Breast epithelium (tissue), 4 donors: ENCODE measurements at places on chromosomes 16 and 17. TPM values are rescaled to one million over a fixed set of nuclear protein-coding genes. Genes with fewer than 3 reads are reported as not detected.

DNA sequence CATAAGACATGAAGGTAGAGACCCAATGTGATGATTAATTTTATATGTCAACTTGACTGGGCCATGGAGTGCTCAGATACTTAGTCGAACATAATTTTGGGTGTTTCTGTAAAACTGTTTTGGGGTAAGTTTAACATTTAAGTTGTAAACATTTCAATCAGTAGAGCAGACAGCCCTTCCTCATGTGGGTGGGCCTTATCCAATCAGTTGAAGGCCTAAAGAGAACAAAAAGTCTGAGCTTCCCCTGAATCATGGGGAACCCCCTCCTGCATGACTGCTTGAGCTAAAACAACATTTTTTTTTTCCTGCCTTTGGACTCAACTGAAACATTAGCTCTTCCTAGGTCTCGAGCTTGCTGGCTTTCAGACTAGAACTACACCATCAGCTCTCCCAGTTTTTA, 327.3 kb upstream of the SOX9 start:
- H3K27me3 ChIP-seq: no peaks in the 10 kb centered on the region
- no peaks in the 10 kb centered on the region for H3K36me3 ChIP-seq
- no peak overlapping the region for H3K27ac ChIP-seq
- H3K4me1 ChIP-seq: no peaks in the 10 kb centered on the region
- DNase-seq: no peak
- no peak overlapping the region for H3K4me3 ChIP-seq

DNA sequence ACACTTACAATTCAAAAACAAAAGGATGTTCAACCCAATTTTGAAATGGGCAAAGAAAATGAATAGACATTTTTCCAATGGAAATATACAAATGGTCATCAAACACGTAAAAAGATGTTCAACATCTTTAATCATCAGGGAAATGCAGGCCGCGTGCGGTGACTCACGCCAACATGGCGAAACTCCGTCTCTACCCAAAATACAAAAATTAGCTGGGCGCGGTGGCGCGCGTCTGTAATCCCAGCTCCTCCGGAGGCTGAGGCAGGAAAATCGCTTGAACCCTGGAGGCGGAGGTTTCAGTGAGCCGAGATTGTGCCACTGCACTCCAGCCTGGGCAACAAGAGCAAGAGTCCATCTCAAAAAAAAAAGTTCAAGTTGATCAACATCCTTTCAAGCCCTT, 1.8 kb upstream of the CLUAP1 start:
- H3K36me3 ChIP-seq: no peaks in the 10 kb centered on the region
- DNase-seq: peak; percentile 36
- H3K4me1 ChIP-seq: no peaks in the 10 kb centered on the region
- H3K27ac ChIP-seq: no peak overlapping the region

The KRT9 gene
- total RNA-seq: not detected

DNA sequence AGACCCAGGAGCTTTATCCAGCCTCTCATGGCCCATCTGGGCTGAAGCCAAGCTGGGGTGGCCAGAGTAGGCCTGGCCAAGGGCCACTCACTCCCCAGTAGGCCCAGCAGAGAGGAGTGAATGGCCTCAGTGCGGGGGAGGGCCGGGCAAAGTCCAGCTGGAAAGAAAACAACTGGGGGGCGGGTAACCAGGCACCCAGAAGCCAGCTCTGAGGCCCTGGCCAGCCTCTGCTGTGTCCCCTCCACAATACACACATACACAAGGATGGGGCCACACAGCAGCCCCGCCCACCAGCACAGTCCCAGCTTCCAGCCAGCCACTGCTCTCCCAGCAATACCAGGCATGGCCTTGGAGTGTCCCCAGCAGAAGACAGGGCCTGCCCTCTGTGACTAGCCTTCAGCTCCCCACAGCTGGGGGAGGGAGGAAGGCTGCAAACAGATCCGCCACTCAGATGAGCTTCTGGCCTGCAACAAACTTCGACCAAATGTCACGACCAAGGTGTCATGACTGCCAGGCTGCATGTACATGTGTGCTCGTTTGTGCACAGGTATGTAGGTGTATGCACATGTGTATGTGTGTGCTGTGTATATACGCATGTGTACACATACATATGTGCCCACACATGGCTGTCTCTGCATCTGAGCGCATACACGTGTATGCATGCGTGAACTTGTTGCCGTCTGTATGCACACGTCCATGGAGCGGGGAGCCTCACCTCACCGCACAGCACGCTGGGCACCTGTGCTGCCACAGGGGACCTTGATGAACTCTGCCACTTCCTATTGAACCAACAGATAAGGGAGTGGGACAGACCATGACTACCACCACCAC, 5.0 kb downstream of the CARHSP1 start:
- DNase-seq: no peak
- no peaks in the 10 kb centered on the region for H3K36me3 ChIP-seq
- peaks cover 19% of the 10 kb centered on the region for H3K4me1 ChIP-seq
- H3K27ac ChIP-seq: peak overlapping the region; percentile 2

- H3K27ac ChIP-seq: no peak overlapping the region
- H3K4me1 ChIP-seq: no peaks in the 10 kb centered on the region
- no peak overlapping the region for H3K4me3 ChIP-seq
- no peaks in the 10 kb centered on the region for H3K27me3 ChIP-seq
- H3K36me3 ChIP-seq: no peaks in the 10 kb centered on the region
These were observed 207.6 kb downstream of the MRTFB start for GRCh38 chr16:14278749-14279148.

- no peak for DNase-seq
- H3K4me1 ChIP-seq: no peaks in the 10 kb centered on the region
- no peak overlapping the region for H3K4me3 ChIP-seq
- no peaks in the 10 kb centered on the region for H3K36me3 ChIP-seq
These were observed 320.8 kb downstream of the XYLT1 start for GRCh38 chr16:17149904-17150483.

DNA sequence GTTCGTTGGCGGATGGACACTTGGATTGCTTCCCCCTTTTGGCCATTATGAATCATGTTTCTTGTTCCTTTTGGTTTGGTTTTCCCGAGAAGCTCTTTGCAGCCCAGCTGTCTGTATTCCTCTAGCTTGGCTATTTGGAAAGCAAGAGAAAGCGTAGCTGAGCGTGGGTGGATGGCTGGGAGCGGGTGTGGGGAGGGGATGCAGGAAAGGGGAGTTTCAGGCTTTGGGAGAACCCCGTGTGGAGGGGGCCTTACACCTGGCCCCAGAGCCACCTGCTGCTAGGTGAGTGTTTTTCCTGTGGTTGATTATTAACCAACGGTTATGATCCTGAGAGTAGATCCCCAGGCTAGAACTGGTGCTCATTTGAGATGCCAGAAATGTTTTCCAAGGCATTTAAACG, 103.7 kb downstream of the RAP1GAP2 start:
- no peak overlapping the region for H3K4me3 ChIP-seq
- no peak overlapping the region for H3K27ac ChIP-seq
- DNase-seq: no peak
- no peaks in the 10 kb centered on the region for H3K27me3 ChIP-seq
- no peaks in the 10 kb centered on the region for H3K36me3 ChIP-seq
- no peaks in the 10 kb centered on the region for H3K4me1 ChIP-seq

DNA sequence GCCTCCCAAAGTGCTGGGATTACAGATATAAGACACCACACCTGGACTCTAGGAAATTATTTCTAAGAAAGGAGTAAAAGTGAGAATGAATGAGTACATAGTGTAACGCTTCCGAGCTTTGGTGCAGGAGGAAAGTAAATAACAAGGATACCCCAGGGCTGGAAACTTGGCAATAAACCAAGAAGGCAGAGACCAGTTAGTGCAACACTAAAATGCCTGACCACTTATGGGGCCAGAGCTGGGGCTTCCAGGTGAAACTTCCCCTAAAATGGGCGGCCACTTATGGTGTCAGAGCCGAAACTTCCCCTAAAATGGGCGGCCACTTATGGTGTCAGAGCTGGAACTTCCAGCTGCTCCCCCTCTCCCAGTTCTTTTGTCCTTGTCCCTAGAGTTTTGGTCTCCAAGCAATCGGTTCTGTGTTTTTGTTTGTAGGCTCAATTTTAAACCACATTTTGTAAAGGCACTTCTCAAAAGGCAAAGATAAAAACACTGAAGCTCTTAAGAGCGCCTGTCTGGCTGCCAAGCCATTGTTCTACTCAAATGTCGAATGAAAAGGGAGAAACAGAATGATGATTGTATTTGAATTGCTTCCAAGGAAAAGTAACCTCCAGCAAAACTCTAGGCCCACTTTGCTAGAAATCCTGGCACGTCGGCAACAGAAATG, 63.9 kb downstream of the NXN start:
- no peaks in the 10 kb centered on the region for H3K36me3 ChIP-seq
- DNase-seq: peak; percentile 86
- H3K27ac ChIP-seq: peak overlapping the region; percentile 87

GRCh38 chr17:81903415-81903831, 1.4 kb downstream of the NPB start:
- no peaks in the 10 kb centered on the region for H3K36me3 ChIP-seq
- no peak for DNase-seq
- no peaks in the 10 kb centered on the region for H3K27me3 ChIP-seq
- no peaks in the 10 kb centered on the region for H3K4me1 ChIP-seq
- H3K27ac ChIP-seq: no peak overlapping the region

GRCh38 chr16:79132701-79133100, 467.8 kb downstream of the MAF start:
- H3K4me1 ChIP-seq: no peaks in the 10 kb centered on the region
- no peak overlapping the region for H3K27ac ChIP-seq
- no peak for DNase-seq
- H3K4me3 ChIP-seq: no peak overlapping the region
- H3K36me3 ChIP-seq: no peaks in the 10 kb centered on the region
- no peaks in the 10 kb centered on the region for H3K27me3 ChIP-seq

The PLEKHH3 gene
- total RNA-seq: 24.6 TPM

The HSPB9 gene
- 0.48 TPM for total RNA-seq

The OR1F1 gene
- not detected for total RNA-seq

- no peaks in the 10 kb centered on the region for H3K4me1 ChIP-seq
- no peak for DNase-seq
- H3K36me3 ChIP-seq: no peaks in the 10 kb centered on the region
- no peak overlapping the region for H3K27ac ChIP-seq
These were observed 90.7 kb downstream of the WNT3 start for GRCh38 chr17:46727572-46728348.

DNA sequence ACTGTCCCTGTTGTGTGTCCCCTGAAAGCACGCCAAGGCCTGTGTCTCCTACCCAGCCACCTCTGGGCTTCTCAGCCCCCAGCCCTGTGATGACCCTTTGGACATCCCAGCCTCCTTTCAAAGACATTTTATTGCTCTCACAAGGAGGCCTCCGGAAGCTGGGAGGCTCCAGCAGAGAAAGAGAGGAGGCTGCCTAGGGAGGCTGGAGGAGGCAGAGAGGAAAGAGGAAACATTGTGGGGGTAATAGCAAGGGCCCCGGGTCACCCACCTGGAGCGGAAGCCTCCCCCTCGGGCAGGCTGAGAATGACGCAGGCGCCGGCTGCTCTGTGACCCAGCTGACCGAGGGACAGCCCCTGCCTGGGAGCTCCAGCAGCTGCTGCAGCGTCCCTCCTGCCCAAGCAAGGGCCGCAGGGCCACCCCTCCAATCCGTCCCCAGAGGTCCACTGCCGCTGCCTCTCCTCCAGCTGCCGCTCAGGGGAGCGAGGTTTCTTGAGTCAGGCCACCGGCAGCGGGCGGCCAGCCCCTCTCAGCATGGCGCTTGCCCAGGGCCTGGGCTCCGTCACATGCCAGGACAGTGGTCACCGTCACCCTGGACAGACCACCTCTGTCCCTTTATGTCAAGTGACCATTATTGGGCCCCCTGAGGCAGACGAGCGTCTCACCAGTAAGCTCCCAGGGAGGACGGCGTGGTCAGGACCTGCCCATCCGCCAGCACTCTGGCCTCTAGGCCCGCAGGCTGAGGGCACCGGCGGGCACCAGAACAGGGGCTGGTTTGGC, 29.3 kb downstream of the ACTG1 start:
- H3K4me3 ChIP-seq: peak overlapping the region; percentile 34
- DNase-seq: no peak
- H3K36me3 ChIP-seq: no peaks in the 10 kb centered on the region

- no peak overlapping the region for H3K4me3 ChIP-seq
- H3K27me3 ChIP-seq: no peaks in the 10 kb centered on the region
- H3K27ac ChIP-seq: peak overlapping the region; percentile 16
- H3K4me1 ChIP-seq: peaks cover 14% of the 10 kb centered on the region
These were observed 37.9 kb downstream of the MPRIP start for GRCh38 chr17:17080181-17080631.

The RUNDC1 gene
- 25.8 TPM for total RNA-seq

The RPTOR gene
- 27.5 TPM for total RNA-seq

DNA sequence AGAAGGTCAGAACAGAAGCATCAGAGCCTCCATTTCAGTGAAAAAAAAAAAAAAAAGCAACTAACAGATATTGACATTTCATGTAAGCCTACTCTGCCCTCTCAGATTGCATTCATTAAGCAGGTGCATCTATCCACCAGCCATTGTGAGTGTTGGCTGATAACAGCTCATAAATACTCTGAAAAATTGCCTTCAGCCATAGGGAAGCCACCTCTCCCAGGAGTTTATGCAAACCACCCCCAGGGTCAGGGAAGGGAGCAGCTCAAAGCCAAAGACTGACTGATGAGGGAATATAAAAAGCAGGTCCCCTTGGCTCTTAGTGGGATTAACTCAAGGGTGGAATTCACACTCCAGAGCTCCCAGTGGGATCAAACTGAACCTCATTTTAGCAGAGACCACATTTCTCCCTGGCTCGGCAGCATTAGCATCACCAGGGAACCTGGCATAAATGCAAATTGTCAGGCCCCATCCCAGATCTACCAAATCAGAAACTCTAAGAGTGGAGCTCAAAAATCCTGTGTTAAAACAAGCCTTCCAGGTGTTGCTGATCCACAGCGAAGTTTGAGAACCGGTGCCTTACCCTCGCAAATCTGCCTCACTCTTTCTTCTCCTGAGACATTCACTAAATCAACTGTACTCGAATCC, 14.2 kb downstream of the APOH start:
- H3K36me3 ChIP-seq: no peaks in the 10 kb centered on the region
- no peaks in the 10 kb centered on the region for H3K27me3 ChIP-seq
- no peak overlapping the region for H3K27ac ChIP-seq

DNA sequence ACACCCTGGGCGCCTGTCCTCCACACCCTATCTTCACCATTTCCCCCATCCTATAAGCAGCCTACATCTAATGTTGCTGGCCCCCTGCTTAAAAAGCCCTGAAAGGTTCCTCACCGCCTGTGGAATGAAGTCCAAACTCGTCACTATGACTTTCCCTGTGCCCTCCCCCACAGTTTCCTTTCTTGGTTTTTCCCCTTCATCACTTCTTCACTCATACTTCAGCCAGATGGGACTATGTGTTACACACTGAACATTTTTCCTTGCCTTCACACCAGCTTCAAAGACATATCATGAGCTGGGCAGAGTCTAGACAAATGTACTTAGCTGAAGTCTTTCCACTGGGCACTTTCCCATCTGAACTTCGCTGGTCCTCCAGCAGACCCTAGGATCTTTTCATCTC, 1.5 kb upstream of the MARCHF10 start:
- no peak overlapping the region for H3K4me3 ChIP-seq
- no peak for DNase-seq
- H3K27ac ChIP-seq: no peak overlapping the region
- H3K27me3 ChIP-seq: no peaks in the 10 kb centered on the region
- no peaks in the 10 kb centered on the region for H3K4me1 ChIP-seq

DNA sequence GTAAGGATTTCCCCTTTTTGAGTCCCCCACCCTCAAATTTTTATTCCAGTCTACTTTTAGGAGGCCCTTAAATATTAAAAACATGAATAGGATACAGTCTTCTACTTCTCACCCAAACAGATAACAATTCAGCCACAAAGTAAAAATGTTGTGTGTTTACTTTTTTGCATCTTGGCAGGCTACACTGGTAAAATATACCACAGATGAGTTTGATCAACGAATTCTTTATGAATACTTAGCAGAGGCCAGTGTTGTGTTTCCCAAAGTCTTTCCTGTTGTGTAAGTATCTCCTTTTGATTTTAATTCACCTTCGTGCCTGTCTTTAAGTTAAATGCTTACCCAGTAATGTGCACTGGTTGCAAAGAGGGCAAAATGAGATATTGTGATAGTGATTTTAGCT, 34.4 kb upstream of the RAB11FIP4 start:
- H3K27ac ChIP-seq: no peak overlapping the region
- no peak overlapping the region for H3K4me3 ChIP-seq
- no peaks in the 10 kb centered on the region for H3K4me1 ChIP-seq
- no peak for DNase-seq
